Large intestine (tissue), 12 donors: ENCODE measurements at places on chromosomes 7 and 10. TPM values are rescaled to one million over a fixed set of nuclear protein-coding genes. Genes with fewer than 3 reads are reported as not detected.

- no peak for DNase-seq
Observed at GRCh38 chr10:29266641-29267040, 22.2 kb upstream of the LYZL1 start.

- DNase-seq = no peak
Observed at GRCh38 chr10:71761105-71761511, 12.2 kb downstream of the VSIR start.

DNA sequence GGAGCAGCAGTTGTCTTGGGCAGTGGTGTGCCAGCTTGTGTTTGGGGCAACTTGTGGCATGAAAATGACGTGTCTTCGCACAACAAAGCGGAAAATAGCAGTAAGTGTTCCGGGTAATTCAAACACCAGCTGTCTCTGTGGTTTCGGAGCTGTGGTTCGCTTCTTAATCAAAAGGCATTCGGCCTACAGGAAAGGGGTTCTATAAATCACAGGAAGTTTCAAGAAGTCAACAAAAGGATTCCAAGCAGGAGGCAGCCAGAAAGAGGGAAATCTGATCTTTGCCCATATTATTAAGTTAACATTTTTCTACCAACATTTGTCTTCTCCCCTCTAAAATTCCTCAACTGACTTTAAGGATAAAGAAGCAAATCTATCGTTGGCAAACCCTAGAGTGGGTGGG lies 353.4 kb downstream of the FGFR2 start:
- no peak for DNase-seq

DNA sequence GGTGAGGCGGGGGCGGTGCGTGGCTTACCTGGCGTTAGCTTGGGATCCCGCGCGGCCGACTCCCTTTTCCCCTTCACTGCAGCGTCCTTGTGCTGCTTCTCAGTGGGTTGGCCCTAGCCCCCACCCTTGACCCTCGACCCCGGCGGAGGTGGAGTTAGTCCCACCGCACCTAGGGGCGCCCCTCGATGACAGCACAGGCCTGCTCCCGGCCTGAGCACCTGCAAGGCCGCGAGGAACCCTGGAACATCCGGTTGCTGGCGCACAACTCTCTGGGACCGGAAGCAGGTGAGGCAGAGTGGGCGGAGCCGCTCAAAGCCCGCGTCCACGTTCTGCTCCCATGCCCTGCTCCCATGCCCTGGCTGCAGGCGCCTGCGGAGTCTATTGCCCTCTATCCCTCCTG lies 266.9 kb downstream of the USP6NL start:
- no peak for DNase-seq

DNA sequence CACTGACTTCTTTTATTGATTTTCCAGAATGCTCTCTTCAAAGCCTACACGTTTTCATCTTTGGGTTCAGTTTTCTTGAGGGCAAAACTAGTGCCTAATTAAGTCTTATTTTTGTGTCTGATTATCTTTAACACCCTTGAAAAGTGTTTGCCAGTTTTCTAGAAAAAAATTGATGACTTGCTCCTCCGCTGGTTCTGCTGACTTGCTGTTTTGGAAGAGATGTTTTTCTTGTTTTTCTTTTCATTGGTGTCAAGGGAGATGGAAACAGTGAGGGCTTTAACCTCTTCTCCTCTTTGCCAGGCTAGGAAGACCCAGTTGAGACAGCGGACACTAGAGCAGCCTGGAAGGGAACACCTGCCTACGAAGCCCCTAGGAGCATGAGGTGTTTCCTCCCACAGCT lies 123.7 kb upstream of the EEPD1 start:
- DNase-seq = no peak

GRCh38 chr10:95443636-95444035 lies 117.5 kb downstream of the SORBS1 start:
- no peak for DNase-seq

Gene CPVL
- 333 TPM for polyA plus RNA-seq

GRCh38 chr7:69678494-69679187 lies 80.4 kb downstream of the AUTS2 start:
- DNase-seq = no peak

Gene SPDYE1
- 0.72 TPM for polyA plus RNA-seq

Gene MBLAC1
- 2.8 TPM for polyA plus RNA-seq

GRCh38 chr10:4242561-4243035 lies 457.6 kb upstream of the KLF6 start:
- no peak for DNase-seq

Gene STEAP4
- polyA plus RNA-seq = 0.30 TPM

DNA sequence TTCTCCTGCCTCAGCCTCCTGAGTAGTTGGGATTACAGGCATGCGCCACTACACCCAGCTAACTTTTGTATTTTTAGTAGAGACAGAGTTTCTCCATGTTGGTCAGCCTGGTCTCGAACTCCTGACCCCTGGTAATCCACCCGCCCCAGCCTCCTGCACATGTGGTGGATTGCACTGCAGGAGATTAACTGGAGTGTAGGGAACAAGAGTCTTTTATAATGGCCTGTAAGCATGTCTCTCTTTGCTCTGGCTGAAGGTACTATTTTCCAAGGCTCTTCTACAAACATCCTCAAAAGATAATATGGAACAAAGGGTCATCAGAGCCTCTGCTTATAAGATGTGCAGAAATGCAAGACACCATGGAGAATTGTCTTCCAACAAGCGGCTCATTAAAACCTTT lies 3.2 kb downstream of the TOMM7 start:
- no peak for DNase-seq

DNA sequence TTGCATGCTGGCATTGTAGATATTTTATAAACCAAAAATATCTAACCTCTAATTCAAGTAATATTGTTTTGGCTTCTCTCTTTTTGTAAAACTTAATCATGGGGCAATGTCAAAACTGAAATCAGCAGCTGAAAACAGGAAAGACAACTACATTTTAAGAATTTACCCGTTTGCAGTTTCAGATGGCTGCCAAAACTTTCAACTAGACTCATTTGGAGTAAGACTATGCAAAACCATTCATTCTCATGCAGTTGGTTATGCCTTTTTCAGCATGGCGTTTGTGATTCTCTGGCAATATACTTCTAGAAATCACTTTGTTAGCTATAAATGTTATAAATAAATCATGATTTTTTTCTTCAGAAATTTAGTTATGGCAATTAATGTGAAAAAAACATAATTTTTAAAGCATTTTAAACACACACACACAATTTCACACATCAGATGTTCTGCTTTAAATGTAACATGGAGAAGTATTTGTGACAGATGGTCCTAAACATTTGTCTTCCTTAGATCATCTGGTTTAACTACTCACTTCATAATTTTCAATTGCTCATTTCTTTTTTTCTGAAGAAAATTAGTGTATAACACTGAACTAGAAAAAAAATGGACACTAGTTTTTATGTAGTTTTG lies 116.4 kb downstream of the ITGB8 start:
- DNase-seq = no peak

Gene NPY4R
- polyA plus RNA-seq = 1.8 TPM

DNA sequence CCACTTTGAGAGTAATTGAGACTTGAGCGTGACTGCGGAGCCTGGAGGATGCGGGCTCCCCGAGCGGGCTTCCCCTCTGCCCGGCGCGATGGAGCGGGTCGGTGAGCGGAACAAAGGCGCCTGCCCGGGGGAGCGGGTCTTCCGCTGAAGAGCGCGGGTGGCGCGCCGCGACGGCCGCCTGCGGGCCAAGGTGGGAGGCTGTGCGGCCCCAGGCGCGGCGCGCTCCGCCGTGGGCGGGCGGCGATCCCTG lies at the start of gene GALNT17:
Gene GALNT17 (plus strand): TSS at position 18 of the 250 bp plus-strand sequence.
- no peak for DNase-seq

Gene PLPP4
- polyA plus RNA-seq = 3.1 TPM

- DNase-seq = no peak
Observed at GRCh38 chr7:107185716-107186115, 16.9 kb downstream of the HBP1 start.
